ENCODE measurements at places on chromosomes 5 and 9.
A peak's percentile ranks its signal among the peaks of the same experiment; 100 is the strongest.

GRCh38 chr5:138778234-138778633, 25.0 kb downstream of the CTNNA1 start:
- DNase-seq: no peak

- peak; percentile 4 for DNase-seq
Measured at GRCh38 chr9:899440-900184, 58.1 kb downstream of the DMRT1 start.

DNA sequence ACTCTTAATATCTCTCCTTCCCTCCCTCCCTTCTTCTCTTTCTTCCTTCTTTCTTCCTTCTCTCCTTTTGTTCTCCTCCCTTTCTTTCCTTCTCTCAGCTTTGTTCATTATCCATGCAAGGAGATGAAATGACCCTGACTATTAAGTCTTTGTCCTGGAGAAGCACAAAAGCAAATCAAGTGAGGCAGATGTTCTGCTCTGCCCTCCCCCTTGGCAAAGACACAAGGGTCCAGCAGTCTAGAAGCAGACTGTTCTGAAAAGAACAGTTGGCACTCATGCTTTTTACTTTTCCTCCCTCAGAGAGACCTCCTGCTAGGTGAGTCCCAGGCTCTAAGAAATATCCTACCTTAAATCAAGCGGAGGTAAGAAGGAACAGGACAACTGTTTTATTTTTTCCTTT, 1067.6 kb upstream of the DMAC1 start:
- no peak for DNase-seq

DNA sequence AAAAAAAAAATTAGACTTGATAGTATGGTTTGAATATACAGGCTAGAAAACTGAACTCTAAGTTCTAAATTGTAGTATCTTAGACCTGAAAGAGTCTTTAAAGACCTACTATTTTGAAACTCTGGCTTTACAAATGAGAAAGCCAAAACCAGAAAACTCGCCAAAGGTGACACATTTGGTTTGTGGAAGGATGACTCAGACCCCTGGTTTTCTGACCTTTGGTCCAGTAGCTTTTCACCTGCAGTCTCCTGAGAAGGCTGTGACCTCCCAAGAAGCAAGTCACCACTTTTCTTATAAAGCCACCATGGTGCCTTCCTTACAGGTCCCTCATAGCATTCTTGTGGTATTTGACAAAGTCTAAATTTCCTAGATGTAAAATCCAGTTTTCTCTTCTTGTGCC, 102.1 kb upstream of the CEP78 start:
- no peak for DNase-seq

GRCh38 chr5:54148067-54148845, 162.1 kb downstream of the ARL15 start:
- DNase-seq: no peak

GRCh38 chr5:78787783-78788182, 139.2 kb upstream of the LHFPL2 start:
- no peak for DNase-seq

GRCh38 chr5:38780945-38781344, 64.9 kb upstream of the OSMR start:
- no peak for DNase-seq

DNA sequence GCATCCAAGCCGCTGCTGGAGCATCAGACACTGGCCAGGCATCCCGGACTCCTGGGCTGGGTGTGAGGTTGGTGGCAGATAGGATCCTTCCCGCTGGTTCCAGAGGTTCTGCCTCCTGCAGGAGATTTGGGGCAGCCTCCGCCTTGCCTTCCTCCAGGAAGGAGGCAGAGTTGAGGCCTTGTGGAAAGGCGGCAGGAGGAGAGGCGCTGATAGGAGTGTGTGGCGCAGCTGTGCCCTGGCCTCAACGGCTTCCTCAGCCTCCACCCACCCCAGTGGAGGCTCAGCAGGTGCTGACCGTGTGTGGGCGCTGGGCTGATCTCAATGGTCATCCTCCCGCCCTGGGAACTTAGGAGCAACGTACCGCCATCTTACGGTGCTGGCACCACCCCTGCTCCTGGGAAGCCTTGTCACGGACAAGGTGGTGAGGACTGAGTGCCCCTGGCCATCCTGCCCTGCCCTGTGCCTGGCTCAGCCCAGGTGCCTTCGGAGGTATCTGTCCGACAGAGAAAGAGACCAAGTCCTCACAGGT, 10.2 kb downstream of the NCS1 start:
- no peak for DNase-seq

DNA sequence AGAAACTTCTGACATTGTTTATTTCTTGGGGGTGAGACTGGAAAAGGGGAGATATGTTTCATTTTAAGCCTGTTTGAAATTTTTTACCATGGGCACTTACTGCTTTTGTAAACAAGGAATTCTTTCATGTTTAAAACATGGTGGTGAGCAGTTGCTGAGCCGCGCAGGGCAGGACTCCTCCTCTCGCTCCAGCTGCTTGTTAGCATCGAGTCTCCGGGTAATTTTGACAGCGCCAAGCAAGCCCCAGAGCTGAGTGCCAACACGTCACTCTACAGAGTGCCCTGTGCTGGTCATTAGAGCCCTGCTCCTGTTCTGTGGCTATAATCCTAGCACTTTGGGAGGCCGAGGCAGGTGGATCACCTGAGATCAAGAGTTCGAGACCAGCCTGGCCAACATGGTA, 116.5 kb upstream of the MSX2 start:
- no peak for DNase-seq

GRCh38 chr5:88952344-88952743, 69.4 kb upstream of the MEF2C start:
- DNase-seq: no peak
